Stimulated activated CD4-positive, alpha-beta T cell treated with anti-CD3 and anti-CD28 coated beads, Interleukin-1b, Interleukin-23, amount 100 ng/mL, for 48 hours (primary cell): ENCODE measurements at places on chromosomes 16 and 17.

DNA sequence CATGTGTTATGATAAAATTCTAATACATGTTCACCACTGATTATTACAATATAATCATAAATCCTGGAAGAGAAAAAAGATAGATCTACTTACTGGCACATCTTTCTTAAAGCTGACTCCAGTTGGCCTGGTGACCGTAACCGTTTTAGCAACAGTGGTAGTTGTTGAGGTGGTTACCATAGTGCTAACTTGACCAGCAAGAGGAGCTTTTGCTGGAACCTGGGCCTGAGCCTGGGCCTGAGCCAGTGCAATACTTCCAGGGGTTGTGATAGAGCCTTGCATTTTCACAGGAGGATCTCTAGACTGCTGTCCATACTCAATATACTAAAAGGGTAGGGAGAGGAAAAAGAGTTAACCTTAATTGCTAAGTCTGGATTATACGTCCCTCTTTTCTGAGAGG is 36.2 kb downstream of the SETD6 start:
- no peak for DNase-seq

DNA sequence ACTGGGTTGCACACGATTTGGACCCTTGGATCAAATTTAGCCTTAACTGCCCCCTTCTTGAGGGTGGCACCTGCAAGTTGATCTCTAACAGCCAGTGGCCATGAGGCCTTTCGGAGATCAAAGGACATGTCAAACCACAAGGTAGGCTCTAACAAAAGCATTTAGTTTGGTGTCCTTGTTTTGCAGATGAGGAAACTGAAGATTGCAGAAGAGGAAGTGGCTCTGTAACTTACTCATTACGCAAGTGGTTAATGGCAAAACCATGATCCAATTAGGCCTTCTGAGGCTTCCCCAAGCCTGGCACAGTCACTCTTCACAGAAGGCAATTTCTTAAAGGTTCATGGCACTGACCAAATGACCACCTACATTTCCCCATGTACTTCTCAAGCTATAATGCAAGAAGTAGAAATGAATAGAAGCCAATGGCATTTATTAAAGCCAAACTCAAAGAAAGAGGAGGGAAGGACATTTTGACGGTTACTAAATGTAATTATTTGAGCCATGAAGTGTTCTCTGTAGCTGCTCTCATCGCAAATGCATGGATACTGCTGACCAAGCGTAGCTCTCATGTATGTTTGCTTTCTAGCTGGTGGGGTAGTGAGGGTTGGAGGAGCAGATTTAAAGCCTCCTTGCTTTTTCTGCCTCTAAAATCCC is 32.8 kb upstream of the ABCC12 start:
- no peak for DNase-seq

- DNase-seq, result no peak
Measured at GRCh38 chr16:58027916-58028455, 2.4 kb downstream of the MMP15 start.

DNA sequence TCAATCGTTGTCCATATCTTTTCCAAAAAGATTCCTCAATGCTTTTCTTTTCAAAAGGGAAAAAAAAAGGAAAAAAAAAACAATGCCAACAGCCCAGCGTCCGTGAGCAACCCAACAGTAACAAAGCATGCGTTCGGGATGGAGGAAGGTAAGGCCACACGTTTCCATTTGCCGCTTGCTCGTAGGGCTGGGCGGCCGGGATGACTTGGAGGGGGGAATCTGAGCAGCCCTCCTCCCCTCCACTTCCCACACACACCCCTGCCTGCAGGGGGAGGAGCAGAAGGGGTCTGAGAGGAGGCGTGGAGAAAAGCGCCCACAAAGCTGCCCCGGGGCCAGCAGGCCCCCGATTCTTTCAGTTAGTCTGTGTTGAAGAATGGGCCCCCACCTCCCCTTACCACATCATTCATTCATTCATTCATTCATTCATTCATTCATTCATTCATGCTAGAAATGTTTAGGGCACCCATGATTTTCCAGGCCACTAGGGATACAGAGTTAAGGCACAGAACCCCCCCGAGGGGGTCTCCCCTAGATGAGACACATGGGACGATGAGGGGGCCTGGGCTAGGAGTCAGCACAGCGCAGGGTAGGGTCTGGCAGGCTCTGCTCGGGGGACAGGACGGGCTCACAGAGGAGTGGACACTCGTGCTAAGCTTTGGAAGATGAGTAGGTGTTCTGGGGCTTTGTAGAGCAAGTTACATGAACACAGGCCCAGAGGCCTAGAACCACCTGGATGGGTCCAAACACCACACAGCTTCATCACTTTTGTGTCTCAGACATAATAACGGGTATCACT is 10.9 kb upstream of the TBX2 start:
- DNase-seq, result no peak
